ELR (cell line): ENCODE measurements at places on chromosomes 2 and 18.
A peak's percentile ranks its signal among the peaks of the same experiment; 100 is the strongest.

- DNase-seq, result no peak
These were observed 33.6 kb downstream of the ZCCHC2 start for GRCh38 chr18:62556397-62556796.

GRCh38 chr18:77376043-77376732 is 126.5 kb downstream of the GALR1 start:
- DNase-seq, result no peak

- DNase-seq, result no peak
These were observed 1521.3 kb upstream of the ACVR2A start for GRCh38 chr2:146323564-146323963.

GRCh38 chr2:166725927-166726924 is 162.1 kb upstream of the XIRP2 start:
- DNase-seq, result no peak

GRCh38 chr2:148979919-148980277 is 58.6 kb upstream of the LYPD6B start:
- no peak for DNase-seq

DNA sequence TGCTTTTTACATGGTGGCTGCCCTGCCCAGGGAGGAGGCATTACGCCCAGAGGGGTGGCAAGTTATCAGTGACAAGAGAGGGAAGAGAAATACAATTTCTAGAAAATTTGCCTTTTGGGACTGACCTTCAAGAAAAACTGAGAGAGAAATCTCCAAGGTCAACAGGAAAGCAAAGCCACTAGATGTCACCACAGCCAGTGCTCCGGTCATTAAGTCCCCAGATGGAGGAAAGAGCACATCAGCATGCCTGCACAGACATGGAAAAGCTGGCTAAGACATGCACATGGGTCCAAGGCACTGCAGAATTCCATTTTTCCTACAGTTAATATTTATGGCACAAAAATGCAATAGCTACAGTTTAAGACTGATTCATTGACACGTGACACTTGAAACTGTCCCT is 21.0 kb downstream of the FHL2 start:
- DNase-seq, result no peak

- DNase-seq, result no peak
These were observed 663 bp downstream of the TRIM54 start for GRCh38 chr2:27282892-27283291.

DNA sequence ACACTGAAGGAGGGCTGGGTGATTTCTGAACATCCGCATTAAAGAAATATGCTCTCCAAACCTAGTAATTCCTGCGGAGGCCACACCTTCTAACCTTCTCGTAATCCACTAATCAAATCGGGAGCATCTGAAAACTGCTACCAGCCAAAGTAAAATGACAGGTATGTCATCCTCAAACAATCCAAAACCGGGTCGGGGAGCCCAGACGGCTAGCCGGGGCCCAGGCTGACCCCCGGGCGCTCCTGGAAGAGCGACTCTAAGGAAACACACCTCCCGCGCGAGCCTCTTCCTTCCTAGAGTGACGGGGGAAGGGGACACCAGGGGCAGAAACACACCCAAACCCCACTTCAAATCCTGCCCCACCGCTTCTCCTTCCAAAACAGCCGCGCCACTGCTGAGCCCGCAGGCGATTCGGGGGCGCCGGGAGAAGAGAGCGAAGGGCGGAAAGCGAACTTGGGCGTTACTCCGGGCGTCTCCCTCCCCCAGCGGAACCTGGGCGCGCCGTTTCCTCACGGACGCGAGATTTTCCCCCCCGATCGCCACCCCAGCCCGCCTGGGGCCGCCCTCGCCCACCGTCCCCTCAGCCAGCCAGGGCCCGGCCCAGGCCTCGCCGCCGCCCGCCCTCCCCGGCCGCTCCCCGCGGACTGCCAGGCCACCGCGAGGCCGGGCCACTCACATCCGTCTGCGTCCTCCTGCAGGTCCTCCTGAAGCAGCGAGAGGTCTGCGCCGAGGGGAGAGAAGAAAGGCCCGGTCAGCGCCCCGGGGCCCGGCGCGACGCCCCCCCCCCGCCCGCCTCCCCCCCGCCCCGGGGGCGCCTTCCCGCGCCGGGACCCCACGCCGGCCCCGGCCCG is 584 bp downstream of the PPP4R1 start:
- DNase-seq, result peak; percentile 76

DNA sequence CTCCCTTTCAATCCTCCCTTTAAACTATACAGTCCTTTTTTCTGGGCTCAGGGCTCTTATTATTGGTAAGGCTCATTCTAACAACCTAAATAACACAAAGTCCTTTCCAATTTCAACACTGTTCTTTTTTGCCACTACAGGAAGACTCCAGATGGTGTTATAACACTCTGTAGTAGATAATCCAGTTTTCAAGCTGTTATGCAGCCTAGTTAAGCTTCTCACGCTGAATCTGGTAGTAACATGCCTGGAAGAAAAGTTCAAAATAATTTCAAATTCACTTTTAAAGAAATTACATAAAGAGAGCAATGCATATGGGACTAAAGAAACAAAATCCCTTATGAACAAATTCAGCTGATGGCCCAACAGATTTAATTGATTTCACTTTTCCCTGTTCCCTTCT is 3.2 kb upstream of the MPP4 start:
- DNase-seq, result no peak

DNA sequence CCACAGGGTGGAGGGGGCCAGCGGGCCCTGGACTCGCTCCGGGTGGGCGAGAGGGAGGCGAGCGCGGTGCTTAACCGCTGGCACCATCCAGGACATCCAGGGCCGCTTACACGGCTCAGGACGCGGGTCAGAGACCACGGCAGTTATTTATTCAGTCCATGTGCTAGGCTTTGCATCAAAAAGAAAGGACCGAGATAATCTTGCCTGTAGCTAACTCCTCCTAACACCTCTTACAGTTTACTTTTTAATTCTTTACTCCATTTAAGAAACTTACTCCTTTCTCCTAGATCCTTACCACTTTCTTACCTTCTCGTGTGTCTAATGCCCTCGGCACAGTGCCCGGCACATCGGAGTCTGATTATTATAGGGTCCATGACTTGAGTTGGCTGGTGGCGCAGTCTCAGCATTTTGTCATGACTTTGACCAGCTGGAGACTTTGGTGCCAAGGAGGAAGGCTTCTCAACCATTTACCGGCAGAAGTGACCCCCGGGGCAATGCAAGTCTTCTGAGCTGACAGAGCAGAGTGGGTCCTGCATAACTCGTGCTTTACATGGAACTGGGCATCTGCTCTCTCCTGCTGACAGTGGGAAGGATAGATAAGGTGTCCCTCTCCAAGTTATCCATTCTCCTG is 503 bp downstream of the ANXA4 start:
- DNase-seq, result peak; percentile 52

- DNase-seq, result no peak
These were observed 684.7 kb downstream of the EPHA4 start for GRCh38 chr2:220887271-220887870.

DNA sequence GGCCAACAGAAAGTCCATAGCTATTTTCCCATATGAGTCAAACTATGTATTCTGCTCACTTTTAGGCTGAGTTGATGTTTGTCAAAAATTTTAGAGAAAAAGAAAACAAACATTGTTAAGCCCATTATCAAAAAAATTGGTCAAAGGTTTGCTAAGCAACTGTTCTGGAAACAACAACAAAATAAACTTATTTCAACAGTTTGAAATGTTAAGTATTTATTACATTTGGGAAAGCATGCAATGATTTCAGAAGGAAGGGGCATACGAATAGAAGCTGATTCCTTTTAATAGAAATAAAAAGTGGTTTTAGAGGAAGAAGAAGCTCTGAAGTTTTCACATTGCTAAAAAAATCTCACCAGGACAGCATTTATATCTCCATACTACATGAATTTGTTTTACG is 1837.5 kb upstream of the CELF4 start:
- DNase-seq, result no peak

GRCh38 chr2:174786066-174786725 is 21.9 kb upstream of the CHRNA1 start:
- DNase-seq, result no peak

DNA sequence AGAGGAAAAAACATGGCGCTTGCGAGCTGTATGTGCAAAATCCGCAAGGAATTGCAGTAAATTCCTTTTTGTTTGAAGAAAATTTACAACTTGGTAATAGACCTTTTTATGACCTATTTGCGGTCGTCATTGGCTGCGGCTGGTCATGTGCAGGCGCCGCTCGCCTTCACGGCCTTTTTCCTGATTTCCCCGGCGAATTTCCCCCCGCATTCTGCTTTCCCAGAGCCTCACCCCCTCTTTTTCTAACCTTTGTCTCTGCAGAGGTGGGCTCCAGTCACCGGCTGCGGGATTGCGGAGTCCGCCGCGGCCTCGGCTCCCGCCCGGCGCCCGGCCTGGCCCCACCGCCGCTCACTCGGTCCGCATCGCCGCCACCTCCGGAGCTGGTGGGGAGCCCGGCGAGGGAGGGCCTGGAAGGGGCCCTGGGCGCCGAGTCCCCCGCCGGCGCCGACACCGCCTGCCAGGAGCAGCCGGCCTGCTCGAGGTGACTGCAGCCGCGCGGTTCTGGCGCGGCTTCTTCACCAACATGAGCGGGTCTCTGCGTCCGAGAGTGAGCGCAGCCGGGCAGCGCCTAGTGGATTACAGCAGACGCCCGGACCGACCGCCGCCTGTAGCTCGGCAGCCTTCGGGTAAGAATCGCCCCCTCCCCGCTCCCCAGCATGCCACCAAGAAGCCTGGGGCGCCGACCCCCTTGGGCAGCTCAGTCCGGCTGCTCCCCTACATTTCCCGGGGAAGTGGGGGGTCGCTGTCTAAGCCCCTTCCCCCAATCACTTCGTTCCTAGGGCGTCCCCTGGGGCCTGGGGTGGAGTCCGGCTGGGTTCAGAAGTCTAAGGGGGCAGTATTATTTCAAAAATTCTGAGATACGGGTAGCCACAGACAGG is 7.1 kb downstream of the HOXD8 start:
- DNase-seq, result peak; percentile 61

- DNase-seq, result no peak
These were observed 89.6 kb downstream of the TTC32 start for GRCh38 chr2:19812166-19812565.

GRCh38 chr2:160742667-160743066 is 249.1 kb upstream of the RBMS1 start:
- DNase-seq, result no peak

DNA sequence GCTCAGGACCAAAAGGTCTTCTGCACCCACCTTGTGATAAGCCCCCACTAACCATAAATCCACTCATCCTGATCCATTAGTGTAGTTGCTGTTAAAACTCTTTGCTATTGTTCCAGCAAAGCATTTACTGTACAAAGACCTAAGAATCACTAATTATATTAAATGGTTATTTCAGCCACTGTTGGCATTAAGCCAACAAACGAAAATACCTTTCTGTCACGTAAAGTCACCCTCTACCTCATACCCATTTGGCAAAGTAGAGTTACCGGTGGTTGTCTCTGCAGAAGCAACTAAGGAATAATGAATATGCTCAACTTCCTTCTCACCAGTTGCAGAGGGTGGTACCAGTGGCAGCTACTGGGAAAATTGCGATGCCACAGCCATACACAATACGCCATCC is 224.5 kb downstream of the SP3 start:
- no peak for DNase-seq

DNA sequence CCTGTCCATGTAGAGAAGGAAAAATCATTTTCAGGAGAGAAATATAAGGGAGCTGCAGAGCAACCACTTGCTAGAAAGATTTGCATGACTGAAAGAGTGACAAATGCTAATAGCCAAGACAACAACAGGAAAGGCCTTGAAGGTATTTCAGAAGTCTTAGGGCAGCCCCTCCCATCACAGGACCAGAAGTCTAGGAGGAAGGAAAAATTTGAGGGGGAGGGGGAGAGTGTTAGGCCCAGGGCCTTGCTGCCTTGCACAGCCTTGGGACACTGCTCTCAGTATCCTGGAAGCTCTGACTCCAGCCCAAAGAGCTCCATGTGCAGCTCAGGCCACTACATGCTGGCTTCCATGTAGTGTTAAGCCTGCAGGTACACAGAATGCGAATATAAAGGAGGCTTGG is 266.9 kb downstream of the GLI2 start:
- no peak for DNase-seq

DNA sequence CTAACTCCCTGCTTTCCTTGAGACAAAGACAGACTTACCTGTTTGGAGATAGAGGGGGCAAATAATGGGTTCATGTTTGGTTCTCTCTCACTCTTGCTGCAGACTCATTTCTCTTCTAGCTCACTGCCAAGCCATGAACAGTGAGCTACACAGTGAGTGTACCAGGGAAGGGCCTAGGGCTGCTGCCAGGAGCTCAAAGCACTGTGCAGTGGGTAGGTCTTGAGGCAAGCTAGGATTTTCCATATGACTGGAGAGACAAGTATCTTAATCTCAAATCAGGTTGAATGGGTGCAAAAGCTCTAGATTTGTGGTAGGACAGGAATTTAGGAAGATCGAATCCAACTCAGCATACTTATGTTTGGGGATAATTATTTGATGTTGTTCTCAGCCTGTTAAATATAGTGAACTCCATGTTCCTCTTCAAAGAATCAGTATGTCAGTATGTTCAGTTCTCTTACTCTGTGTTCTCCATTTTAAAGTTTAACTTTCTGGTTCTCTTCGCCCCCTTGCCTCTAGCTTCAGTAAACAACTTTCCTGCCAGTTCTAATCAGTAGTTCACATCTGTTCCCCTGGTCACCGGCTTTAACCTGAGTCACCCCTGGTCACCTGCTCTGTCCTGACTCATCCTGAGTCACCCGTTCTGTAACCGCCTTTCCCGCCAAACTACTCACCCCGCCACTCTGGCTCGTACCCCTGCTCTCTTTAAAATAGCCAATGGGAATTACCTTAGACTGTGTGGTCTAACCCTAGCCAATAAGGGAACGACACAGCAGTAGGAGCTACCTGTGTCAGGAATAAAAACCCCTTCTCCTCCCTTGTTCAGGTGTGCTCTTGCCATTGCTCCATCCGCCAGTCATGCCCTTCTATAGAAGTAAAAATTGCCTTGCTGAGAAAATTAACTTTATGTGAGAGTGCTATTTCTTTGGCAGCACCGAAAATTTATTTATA is 21.9 kb downstream of the SLC25A52 start:
- DNase-seq, result peak; percentile 20

GRCh38 chr2:95275601-95276243 is 1.5 kb downstream of the PROM2 start:
- peak; percentile 22 for DNase-seq

- DNase-seq, result peak; percentile 85
These were observed 49.0 kb downstream of the STRADB start for GRCh38 chr2:201500534-201500933.

- DNase-seq, result no peak
These were observed 146.0 kb upstream of the SERPINE2 start for GRCh38 chr2:224185023-224185601.

- DNase-seq, result no peak
These were observed 32.0 kb upstream of the STPG4 start for GRCh38 chr2:47187069-47187468.

GRCh38 chr2:152930501-152930900 is 212.1 kb downstream of the ARL6IP6 start:
- no peak for DNase-seq

GRCh38 chr2:136783856-136784255 is 18.5 kb downstream of the THSD7B start:
- DNase-seq, result no peak

GRCh38 chr2:239339241-239339640 is 61.6 kb downstream of the HDAC4 start:
- no peak for DNase-seq
